ENCODE measurements at places on chromosomes 2 and 18.

GRCh38 chr18:22469926-22470247, 52.2 kb upstream of the CTAGE1 start:
- DNase-seq: no peak

GRCh38 chr2:25982273-25982967, at the start of gene KIF3C:
TSS of gene KIF3C (minus strand) at chr2:25982497. CDS start at chr2:25981917, 580 bp downstream.
- DNase-seq: peak; percentile 65

DNA sequence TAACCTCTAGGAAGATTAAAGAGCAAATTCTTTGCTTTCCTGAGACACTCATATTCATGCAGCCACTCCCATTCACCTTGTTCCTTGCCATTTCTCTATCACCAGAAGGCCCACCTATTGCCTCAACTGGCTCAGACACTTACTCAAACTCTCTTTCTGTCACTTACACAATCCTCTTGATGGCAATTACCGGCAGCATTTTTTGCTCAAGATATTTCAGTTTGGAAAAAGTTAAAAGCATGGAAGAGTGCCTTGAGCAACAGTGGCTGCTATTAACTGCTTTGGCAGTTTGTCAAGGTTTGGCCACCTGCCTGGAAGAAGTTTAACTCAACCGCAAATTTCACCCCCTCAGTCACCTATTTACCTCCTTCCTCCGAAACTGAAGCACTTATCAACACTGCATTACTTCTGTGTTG, 1104.0 kb upstream of the PIK3C3 start:
- DNase-seq: no peak

- DNase-seq: no peak
Observed at GRCh38 chr2:187618813-187619212, 64.6 kb upstream of the TFPI start.

DNA sequence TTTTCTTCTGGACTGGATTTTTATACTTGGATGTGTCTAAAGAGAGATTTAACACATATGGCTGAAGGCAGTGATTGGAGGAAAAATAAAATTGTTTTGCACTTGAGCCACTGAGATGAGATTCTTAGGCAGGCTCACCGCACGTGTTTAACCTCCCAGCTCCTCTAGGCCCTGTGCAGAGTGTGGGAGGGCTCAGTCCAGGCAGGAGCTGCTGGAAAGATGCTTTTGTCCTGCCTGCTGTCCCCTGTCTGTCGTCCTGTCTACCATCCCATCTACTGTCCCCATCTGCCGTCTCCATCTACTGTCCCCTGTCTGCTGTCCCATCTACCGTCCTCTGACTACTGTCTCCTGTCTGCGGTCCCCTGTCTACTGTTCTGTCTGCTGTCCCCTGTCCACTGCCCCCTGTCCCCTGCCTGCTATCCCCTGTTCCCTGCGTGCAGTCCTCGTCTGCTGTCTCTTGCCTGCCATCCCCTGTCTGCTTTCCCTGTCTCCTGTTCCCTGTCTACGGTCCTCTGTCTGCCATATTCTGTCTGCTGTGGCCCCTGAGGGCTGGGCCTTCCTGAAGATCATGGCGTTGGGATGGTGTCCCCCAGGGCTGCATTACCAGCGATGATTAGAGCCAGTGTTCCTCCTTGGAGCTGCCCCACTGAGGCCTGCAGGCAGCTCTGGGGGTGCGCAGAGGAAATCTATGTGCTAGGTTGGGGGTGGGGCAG, 43.7 kb upstream of the HS6ST1 start:
- no peak for DNase-seq

GRCh38 chr2:235605312-235606003, 111.6 kb downstream of the AGAP1 start:
- peak; percentile 13 for DNase-seq

GRCh38 chr2:205563646-205564045, 118.7 kb upstream of the NRP2 start:
- peak; percentile 1 for DNase-seq

DNA sequence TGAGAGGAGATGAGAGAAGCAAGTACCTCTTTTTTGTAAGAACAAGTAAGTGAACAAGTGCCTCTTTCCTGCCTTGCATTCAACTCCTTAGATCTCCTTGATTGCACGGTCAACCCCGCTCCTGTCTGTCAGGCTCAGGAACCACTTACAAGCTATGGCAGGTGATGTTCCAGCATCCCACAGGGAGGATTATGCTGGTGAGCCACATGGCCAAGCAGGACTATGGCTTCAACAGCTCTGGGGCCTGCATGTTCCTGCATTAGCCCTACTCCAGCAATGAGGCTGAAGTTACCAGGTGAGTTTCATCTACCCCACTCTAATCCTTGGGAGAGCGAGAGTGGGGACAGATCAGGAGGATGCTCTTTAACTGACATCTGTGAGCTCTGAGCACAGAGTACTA, 29.5 kb downstream of the TTC32 start:
- no peak for DNase-seq

GRCh38 chr2:33134086-33134771, 187.5 kb downstream of the LTBP1 start:
- peak; percentile 33 for DNase-seq

GRCh38 chr2:166068981-166069380, 58.8 kb downstream of the SCN1A start:
- no peak for DNase-seq

- DNase-seq: peak; percentile 16
Observed at GRCh38 chr18:159037-159652, 788 bp downstream of the USP14 start.

DNA sequence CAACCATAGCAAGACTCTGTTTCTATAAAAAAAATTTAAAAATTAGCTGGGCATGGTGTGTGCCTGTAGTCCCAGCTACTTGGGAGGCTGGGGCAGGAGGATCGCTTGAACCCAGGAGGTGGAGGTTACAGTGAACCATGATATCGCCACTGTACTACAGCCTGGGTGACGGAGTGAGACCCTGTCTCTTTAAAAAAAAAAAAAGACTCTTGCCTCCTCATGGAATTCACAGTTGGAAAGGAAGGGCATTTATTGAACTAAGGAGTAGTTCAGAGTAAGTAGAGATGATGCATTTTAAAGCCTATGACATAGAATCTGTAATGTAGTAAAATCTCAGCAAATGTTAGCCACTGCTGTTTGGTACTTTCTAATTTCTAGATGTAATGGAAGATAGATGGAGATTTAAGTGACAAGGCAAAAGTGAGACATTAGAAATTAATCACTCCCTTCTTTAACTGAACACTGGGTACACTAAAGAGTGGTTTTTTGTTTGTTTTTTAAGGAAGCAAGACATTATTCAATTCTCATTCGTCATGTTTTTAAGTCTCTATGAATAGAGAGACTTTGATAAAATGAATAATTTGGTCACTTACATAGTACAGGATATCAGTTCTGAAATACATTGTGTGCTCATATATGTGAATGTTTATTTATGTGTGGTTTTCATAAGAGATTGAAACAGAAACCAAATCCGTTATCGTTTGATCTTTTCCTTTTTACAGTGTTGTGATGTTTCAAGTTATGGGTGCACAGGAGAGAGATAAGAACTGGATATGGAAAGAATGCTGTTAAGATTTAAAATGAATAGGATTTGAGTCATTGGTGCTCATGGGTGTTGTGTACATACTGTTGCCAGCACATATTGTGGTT, 186.1 kb upstream of the STON1 start:
- DNase-seq: no peak

DNA sequence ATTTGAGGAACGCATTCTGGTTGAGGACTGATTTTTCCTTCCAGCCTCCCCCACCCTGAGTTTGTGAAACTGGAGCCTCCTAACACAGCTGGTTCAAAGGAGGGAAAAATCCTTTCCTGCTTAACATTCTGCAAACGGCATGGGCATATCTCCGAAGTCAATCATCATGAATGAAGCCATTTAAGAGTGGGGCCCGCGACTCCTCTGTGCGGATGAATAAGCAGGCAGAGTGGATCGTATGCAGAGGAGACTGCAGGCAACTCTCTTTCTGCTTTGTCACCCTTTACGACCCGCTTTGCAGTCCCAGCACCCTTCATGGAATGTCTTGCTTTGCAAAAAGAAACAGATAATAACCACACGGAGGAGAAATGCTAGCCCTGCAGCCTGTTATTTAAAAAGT, 305.2 kb downstream of the CLIP4 start:
- DNase-seq: no peak

DNA sequence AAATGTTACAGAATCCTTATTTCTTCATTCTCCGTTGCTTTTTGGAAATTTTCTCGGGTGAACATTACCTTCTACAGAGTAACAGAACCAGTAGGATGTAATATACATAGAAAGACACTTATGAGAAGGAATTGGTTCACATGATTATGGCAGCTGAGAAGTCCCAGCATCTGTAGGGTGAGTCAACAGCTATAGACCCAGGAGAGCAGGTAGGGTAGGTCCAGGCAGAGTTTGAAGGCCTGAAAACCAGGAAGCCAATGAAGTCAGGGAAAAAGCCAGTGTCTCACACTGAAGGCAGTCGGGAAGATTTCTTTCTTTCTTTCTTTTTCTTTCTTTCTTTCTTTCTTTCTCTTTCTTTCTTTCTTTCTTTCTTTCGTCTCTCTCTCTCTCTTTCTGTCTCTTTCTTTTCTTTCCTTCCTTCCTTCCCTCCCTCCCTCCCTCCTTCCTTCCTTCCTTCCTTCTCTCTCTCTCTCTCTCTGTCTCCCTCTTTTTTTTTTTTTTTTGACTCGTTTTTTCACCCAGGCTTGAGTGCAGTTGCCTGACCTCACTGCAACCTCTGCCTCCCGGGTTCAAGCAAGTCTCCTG, 15.1 kb upstream of the YES1 start:
- no peak for DNase-seq

DNA sequence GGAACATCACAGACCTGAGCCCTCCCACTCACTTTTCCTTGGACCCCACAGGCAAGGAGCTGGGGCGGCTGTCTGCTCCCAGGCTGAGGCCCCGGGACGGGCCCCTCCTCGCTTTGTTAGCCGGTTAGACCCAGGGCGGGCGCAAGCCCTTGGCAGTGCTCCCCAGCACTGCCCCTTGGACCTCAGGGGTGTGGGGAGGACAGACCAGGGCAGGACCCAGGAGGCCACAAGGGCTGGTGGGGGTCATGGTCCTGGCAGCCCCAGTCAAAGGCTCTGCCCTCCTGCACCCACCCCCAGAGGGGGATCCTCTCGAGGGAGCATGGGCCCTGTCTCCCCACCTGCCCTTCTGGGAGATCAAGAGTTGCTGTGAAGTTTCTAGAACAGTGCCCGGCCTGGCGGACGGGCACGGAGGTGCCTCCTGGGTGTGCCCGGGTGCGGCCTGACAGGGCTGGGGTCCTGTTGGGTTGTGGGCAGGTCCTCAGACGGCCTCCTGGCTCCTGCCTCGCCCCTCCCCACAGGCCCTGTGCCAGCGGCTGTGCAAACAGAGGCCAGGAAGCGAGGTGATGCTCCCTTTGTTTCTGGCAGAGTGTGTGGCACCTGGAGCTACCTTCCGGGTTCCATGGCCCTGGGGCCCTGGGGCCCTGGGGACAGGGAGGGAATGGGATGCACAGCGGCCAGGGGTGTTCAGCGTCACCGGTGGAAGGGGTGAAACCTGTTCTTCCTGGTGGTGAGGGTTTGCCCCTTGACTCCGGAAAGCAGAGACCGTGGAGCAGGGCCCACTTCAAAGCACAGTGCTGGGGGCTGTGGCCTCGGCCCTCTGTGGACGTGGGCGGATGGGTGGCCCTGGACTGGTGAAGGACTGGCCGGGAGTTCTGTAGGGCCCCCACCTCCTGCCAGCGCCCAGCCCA, 2.9 kb upstream of the GAL3ST2 start:
- peak; percentile 83 for DNase-seq

All from SHP77 (cell line).